Activated T-cell treated with anti-CD3 and anti-CD28 coated beads for 4 hours (primary cell): ENCODE measurements at places on chromosomes 7 and 10.

DNA sequence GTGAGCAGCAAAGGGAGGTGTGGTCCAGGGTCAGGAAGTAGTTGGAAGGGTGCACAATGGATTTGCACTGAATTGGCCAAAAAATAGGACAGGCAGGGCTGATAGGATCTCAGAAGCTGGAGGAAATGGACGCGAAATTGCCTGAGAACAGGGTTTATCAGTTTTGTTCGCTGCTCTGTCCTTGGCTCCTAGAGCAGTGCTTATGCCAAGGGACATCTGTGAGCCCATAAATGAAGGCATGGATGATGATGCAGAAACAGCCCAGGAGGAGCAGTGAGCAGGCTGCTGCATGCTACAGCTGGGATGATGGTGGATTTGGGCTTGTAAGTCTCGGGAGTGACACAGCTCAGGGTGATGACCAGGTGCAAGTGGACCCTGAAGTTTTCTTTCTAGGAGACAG lies 204.7 kb downstream of the PRPF18 start:
- DNase-seq, result no peak

DNA sequence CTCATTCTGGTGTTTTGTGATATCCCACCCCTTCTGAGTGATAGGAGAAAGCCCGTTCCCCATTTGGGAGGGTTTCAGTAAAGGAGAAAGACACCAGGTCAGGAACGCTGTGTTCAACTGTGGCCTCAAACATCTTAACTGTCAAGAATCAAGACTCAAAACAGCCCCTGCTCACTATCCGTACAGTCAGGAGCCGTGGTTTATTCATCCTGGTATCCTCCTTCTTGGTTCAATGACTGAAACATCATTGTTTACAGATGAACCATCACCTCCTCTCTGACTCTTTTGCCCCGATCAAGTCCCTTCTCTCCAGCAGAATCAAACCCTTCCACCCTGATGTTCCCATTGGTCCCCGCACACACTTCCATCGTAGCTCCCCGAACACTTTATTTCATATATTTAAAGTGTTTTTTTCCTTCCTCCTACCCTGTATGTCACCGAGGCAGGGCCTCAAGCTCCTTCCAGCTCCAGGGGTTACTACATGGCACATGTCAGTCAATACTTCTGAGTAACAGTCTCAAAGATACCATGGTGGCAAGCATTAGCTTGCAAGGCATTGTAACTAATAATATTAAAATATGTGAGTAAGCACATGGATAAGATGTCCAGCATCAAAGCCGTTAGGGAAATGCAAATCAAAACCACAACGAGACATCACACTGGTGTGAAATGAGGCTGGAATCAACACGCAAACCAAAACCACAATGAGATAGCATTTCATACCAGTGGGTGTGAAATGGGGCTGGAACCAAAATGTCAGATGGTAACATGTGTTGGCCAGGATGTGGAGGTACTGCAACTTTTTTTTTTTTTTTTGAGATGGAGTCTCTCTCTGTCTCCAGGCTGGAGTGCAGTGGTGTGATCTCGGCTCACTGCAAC lies 124.7 kb upstream of the C1QL3 start:
- no peak for DNase-seq

DNA sequence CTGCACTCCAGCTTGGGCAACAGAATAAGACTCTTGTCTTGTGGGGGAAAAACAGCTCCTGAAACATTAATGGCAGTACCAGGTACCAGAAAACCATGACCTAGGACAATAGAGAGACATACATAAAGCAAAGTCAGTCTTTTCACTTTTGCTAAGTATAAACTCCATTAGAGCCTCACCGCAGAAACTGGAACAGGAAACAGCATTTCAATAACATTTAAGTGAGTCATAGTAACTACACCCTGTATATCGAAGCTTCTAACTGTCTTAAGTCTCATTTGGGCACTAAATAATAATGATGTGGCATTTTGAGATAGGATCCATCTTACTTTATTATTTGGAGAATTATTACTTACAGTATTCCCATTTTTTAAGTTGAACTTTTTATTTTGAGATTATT lies 517.8 kb upstream of the CELF2 start:
- DNase-seq, result no peak

DNA sequence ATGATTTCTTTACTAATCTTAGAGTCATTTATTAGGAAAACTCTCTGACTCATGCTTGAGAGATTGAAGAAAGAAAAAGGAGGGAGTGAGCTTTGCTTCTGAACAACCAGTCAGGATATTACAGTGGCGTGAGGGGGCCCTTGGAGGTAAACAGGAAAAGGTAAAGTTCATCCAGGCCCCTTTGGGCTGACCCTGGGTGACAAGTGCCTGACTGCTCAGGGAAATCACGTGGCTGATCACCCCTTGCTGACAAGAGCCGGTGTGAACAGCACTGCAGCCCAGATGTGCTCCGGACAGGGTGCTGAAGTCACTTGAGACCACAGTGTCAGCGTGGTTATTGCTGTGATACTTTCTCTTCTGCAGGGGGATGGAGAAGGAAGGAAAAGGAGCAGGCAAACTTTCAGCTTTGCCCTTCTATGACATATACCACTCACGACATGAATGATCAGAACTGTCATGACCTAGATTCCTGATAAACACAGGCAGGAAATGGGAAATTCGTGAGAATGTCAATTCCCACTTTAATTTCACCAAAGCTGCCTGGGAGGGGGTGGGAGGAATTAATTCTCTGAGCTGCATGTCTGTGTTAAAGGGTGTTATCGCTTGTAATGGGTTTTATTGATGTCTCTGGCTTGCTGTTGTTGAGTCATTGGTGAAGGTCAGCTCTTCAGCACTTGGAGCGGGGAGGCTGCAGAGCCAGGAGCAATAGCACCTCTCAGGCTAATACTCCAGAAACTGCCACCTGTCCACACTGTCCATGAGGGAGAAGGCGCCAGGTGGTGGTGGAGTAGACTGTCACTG lies 139.8 kb upstream of the AOAH start:
- DNase-seq, result peak; percentile 4

- no peak for DNase-seq
These were observed 27.3 kb upstream of the PLXDC2 start for GRCh38 chr10:19788902-19789301.

DNA sequence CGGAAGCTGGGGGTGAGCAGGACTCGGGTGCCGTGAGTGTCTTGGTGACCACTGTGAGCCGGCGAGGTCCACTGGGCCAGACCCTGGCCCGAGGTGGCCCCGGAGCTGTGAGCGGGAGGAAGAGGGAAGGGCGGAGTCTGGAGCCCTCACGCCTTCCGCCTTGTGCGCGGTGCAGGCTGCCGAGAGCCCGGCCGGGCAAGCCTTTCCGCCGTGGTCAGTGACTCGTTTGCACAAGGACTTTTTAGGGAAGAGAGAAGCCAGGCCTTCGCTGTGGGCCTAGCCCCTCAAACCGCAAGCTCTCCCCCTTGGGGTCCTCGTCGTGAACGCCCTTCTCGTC lies 40.9 kb upstream of the ZNF32 start:
- DNase-seq, result peak; percentile 14

DNA sequence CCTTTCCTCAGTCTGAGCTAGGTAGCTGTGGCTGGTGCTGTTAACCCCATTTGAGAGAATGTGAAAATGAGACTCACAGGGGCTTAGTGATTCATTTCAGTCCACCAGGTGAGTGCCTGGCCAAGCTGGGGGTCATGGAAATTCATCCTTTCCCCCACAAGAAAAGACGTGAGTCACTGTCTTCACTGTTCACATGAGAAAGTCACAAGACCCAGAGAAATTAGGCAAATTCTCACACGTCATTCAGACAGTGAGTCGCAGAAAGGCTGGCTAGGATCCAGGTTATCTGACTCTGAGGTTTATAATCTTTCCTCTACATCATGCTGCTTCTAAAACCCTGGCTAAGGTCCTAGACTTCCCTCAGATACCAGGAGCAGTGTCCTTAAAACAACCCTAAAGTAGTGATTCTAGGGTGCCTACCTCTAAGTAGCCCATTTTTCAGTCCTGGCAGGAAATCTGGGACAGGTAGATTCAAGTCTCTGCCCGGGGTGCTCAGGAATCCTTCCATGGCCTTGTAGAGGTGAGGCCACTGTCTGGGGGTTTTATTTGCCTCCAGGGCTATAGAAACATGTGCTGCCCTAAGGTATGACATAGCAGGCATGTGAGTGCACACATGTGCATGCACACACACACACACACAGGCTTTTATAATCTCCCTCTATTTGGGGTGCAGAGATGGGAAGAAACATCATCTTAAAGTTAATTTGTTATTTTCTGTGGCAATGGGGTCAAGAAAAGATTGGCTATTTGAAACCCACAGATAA lies 427.9 kb upstream of the CELF2 start:
- no peak for DNase-seq

DNA sequence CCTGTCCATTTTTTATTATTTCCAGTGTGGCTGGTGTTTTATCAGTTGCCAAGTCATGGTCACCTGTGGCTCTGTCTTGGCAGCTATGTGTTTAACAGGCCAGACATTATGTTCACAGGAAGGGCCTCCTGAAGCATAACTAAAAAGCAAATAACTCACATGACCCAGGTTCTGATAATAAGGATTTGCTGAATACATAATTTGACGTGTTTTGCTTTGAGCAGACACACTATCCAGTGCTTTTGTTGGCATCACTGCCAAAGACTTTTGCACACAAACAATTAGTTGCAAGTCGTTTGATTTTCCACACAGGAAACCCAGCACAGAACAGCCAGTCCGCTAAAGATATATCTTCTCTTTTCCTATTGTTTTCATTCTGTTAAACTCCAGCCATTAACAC lies 173.6 kb downstream of the ARL4A start:
- DNase-seq, result no peak

GRCh38 chr7:15839416-15840100 lies 153.1 kb upstream of the MEOX2 start:
- no peak for DNase-seq

- DNase-seq, result no peak
These were observed 147.8 kb upstream of the UNC5B start for GRCh38 chr10:71064413-71065118.
